ENCODE measurements at places on chromosomes 16 and 17. TPM values are rescaled to one million over a fixed set of nuclear protein-coding genes. Genes with fewer than 3 reads are reported as not detected.
A peak's percentile ranks its signal among the peaks of the same experiment; 100 is the strongest.

- DNase-seq, result no peak
Observed at GRCh38 chr17:48336986-48337385, 93.0 kb downstream of the SKAP1 start.

GRCh38 chr17:71423871-71424546, 696.8 kb upstream of the SOX9 start:
- no peak for DNase-seq

- no peak for DNase-seq
Observed at GRCh38 chr16:14562691-14563491, 67.2 kb downstream of the PARN start.

DNA sequence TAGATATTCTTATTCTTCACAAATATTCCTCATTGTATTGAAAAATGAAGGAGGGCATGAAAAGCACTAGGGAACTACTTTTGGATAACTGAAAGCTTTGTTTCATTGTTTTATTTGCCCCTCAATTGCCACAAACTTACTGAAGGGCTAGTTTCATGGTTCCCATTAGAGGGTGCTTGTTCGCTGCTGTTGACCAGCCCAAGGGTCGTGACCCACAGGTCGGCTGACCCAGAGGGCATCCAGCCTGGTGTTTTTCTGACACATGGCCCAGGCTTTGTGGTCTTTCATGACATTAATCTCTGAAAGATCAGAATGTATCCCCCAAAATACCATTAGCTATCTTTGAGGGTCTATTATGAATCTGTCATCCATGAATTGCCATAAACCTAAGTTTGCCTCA, 30.0 kb downstream of the DGKE start:
- DNase-seq, result no peak

DNA sequence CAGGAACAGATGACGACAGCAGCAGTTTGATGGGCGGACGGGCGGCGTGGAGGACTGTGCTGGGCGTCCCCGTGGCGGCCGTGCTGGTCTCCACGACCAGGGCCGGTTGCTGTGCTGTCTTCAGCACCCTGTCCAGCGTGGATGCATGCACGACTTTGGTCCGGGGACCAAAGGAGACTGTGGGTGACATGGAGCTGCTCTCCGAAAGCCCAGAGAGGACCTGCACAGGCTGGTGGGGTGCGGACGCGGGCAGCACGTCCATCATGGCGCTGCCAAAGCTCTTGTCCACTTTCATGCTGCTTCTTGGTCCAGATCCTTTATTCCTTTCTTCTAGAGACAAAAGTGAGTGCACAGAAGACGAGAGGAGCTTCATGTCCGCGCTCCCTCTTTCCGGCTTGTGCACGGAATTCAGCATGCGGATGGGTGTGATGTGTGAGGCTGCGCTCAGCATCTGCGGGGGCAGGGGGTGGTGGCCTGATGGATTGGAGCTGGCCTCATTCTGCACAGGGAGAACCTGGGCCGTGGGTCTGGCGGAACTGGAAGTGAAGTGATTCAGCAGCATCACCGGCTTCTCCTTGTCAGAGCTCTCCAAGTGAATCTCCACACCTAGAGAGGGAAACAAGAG, 20.3 kb downstream of the MAP1LC3B start:
- no peak for DNase-seq

GRCh38 chr16:58518083-58518979, 3.0 kb downstream of the SETD6 start:
- no peak for DNase-seq

DNA sequence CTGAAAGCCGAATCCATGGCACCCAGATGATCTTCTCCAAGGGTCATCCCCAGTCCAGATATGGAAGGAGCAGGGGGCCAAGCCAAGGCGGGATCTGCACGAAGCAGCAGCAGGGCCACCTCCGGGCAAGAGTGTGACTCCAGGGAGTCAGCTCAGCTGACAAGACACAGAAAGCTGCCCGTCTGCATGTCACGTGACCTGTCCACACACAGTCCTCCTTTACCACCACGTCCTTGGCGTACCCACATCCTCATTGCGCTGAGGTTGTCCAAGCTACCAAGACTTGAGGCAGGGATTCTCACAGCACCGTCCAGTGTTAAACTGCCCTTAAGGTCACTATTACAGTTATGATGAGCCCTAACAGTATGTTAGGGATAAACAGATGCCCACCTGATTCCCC, 11.3 kb upstream of the CYTH1 start:
- no peak for DNase-seq

DNA sequence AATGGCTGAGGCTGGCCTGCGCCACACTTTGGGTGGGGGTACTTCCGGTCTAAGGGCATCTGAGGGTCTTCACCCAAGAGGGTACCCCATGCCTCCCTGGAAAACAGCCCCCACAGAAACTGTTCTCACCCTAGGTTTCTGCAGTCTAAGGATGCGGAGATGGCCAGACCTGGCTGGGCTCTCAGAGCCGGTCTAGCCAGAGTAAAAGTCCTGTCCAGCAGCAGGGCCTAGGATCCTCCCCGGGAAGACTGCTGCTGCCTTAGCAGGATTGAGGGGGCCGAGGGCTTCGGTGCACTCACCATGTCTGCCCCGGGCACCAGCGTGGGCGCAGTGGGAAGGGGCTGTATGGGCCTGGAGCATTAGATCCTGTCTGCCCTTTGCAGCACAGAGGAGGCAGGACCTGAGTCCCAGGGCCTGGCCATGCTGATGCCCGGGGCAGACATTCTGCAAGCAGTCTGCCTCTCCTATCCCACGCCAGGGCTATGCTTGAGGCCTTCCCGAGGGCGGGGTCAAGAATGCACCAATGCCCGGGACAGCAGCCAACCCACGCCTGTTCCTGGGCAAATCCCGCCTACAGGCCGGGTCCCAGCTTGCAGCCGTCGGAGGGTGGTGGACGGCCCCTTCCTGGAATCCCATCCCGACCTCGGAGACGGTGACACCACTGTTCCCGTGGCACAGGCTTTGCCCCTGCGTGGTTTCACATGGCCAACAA, 54.7 kb downstream of the CBFA2T3 start:
- no peak for DNase-seq

- peak; percentile 62 for DNase-seq
Observed at GRCh38 chr16:50265260-50265659, 1.1 kb upstream of the ADCY7 start.

GRCh38 chr17:30021708-30022317, 80.4 kb downstream of the EFCAB5 start:
- peak; percentile 60 for DNase-seq

GRCh38 chr17:43994272-43995149, 9.9 kb upstream of the NAGS start:
- DNase-seq, result peak; percentile 91

GRCh38 chr17:46876353-46876887, 25.0 kb downstream of the WNT9B start:
- DNase-seq, result peak; percentile 48

DNA sequence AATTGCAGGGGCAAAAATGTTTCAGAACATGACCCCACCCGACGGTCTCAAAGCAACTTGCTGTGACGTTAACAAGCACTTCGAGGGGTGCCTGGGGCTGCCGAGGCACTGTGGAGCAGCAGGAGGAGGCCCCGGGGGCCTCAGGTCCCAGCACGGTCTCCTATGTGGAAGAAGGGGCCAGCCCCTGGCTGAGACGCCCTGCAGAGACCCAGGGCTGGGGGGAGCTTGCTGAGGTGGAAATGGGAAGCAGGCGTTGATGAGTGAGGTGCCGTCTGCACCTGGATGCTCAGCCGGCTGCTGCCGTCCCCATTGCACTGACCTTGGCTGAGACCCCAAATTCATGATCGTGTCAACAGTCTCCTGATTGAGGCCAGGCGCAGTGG, 46.5 kb downstream of the NT5M start:
- no peak for DNase-seq

DNA sequence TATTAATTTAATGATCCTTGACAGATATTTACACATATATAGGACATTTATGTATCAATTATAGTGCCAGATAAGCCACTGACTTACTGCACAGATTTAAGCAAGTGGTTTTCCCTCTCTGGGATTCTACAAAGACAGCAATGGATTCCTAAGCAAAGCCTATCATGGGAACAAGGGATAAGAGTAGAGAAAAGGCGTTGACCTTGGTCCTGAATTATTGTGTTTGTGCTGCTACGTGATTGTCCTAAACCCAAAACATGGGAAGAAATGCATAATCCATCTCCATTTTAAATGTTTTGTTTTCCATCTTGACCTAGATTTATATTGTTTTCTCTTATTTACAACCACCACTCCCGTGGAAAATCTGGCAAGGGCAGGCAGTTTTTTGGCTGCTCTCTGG, 14.0 kb downstream of the SLFN11 start:
- no peak for DNase-seq

DNA sequence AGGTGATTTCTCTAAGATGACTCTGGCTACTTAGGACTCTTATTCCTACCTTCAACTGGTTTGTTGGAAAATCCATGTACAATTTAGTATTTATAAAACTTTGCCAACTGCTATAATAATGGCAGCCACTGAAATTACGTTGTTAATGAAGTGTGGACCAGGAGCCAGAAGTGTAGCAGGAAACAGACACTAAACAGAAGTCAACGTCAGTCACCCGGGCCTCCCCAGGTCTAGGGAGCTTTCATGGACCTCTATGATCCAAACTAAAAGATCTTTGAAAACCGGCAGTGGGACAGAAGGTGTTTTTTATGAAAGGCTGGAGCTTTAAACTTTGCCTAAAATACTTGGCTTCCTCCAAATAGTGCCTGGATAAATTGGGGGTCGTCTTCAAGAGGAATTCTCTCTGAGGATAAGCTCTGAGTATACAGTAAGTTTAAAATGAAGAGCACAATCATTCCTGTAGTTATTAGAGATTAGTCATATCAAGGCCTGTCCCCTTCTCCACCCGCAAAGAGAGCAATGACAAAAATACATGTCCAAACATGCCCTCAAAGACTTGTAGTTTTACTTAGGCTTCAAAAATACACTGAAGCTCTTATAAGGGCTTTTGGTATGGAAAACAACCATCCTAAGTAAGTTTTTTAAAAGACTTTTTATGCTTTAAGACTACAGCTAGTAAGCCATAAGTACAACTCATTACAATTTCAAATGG, 34.6 kb downstream of the DCUN1D3 start:
- DNase-seq, result no peak

DNA sequence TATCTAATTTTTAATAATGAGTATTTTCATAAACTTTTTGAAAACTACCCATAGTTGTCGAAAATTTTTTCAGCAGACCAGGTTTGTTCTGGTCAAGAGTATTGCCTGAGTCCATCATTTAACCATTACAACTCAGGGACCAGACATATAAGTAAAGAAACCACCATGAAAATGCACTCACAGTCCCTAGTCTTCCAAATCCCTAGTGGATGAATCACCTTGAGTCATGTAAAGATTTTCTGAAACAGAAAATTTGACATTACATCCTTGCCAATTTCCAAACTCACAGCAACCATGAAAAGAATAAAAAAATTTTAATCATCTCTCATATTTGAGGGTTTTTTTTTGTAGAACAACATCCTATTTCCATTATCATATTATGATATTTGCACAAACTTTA, 1337.5 kb upstream of the CDH8 start:
- no peak for DNase-seq

The AARS1 gene
- polyA plus RNA-seq, result 77.3 TPM

The GALR2 gene
- polyA plus RNA-seq, result 0.05 TPM

The ODAD4 gene
- 1.1 TPM for polyA plus RNA-seq

The MT1G gene
- polyA plus RNA-seq, result 0.50 TPM

The UNC45B gene
- not detected for polyA plus RNA-seq

The KRT20 gene
- not detected for polyA plus RNA-seq

The SLC5A2 gene
- 0.58 TPM for polyA plus RNA-seq
